Stimulated activated CD4-positive, alpha-beta T cell treated with anti-CD3 and anti-CD28 coated beads, Interleukin-12 subunit alpha, Interleukin-12 subunit beta, amount 100 ng/mL, for 48 hours (primary cell): ENCODE measurements at places on chromosomes 5 and 9.

- no peak for DNase-seq
Observed at GRCh38 chr9:22415941-22416691, 30.5 kb upstream of the DMRTA1 start.

- DNase-seq: no peak
Observed at GRCh38 chr9:30913331-30913730, 1471.1 kb upstream of the ACO1 start.

- DNase-seq: no peak
Observed at GRCh38 chr5:55232271-55232984, 980 bp downstream of the CCNO start.

GRCh38 chr9:104853159-104853558, 74.8 kb downstream of the ABCA1 start:
- DNase-seq: no peak

DNA sequence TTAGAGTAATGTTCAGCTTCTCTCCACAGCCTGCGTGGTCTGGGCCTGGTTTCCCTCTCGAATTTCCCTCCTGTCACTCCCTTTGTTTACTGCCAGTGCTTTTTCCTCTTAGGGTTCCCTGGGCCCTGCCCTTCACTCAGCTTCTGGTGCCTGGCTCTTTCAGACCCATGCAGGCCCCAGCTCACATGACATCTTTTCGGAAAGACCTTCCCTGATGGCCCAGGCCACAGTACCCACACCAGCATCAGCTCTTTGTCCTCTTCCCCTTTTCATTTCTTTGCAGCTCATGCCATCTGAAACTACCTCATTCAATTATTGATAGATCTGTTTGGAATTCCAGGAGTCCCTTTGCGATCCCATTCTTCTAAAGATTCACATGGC, 68.1 kb upstream of the ABL1 start:
- DNase-seq: no peak

DNA sequence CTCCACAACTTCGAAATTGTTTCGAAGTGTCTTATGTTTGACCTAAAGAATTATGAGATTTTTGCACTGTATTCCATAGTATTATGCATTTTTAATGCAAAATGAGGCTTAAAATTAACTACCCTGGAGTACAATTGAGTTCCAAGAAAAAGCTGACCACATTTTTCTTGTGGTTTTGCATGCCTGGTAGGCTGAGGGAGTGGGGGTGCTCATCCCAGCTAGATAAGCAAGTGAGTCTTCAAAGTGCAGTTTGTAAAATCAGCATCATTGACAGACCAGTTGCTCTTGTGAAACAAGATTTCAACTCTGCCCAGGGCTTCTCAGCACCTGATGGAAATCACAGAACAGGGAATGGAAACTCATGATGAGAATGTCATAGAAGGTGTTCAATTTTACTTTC, 17.0 kb upstream of the NDUFS4 start:
- DNase-seq: no peak

- no peak for DNase-seq
Observed at GRCh38 chr5:160270704-160271103, 41.4 kb downstream of the FABP6 start.

DNA sequence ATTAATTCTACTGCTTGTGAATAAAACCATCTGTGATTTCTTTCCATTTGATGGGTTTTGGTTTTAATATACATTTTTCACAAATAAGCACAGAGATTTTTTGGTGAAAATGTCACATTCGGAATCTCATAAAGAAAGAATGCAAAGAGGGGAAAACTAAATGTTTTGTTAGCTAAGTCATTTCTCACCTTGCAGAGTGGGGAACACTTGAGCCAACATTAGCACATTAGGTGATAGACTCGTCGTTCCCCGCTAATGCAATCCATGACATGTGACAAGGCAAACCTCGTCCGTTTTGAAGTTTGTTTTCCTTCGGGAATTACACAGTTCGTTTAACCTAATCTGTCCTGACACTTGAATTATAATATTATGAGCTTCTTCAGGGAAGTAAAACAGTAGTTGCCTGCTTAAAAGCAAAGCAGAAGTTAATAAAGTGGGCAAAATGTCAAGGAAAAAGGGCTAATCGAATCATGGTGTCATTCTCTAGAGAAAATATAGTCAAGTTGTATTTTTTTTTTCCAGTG, 95.8 kb upstream of the LMX1B start:
- DNase-seq: no peak

GRCh38 chr5:41281215-41281810, 68.0 kb upstream of the C6 start:
- no peak for DNase-seq

DNA sequence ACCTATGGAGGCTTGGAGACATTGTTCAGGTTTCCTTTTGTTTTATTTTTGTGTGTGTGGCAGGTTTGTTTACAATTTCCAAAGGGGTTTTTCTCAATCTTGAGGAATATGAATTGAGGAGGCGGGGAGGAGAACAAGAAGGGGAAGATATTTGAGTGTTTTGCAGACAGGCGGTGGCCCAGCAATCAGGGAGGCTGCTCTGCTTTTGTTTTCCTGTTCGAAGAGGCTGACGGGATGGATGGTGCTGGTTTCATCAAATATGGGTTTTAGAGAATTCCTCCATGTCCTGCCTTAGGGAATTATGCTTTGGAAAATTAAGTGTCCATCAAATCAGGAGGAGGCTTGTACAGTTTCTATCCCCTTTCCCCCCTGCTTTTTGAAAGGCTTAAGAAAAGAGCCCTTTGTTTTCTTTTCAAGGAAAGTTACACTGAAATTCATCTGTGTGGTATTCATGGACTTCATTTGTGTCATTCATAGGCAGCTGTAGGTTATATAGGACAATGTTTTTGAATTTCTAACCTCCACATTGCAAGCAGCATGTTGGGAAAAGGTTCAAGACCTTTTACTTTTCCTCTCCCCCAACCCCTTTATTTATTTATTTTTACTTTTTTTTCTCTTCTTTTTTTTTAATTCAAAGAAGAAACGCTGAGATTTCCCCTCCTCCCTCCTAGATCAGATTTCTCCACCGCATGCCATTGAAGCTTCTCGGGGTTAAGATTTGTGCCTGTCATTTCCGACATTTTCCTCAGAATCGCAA, 107.4 kb downstream of the ZNF462 start:
- no peak for DNase-seq

DNA sequence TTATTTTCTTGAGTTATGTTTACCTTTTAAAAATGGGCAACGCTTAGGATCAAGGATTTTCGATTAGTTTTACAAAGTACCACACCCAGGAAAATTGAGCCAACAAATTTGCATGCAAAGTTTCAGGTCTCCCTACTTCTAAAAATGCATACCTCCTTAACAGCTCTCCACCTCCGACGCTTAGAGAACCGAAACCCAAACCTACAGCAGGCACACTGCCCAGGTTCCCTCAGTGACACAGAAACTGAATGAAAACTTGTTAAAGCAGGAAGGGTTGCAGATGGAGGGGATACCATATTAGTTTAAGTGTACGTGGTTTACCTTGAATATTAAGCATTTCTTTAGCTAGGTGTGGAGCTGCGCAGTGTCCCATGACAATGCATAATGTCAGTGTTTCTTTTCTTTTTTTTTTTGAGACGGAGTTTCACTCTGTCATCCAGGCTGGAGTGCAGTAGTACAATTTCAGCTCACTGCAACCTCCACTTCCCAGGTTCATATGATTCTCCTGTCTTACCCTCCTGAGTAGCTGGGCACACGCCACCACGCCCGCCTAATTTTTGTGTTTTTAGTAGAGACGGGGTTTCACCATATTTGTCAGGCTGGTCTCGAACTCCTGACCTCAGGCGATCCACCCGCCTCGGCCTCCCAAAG, 1.6 kb upstream of the SUB1 start:
- no peak for DNase-seq

DNA sequence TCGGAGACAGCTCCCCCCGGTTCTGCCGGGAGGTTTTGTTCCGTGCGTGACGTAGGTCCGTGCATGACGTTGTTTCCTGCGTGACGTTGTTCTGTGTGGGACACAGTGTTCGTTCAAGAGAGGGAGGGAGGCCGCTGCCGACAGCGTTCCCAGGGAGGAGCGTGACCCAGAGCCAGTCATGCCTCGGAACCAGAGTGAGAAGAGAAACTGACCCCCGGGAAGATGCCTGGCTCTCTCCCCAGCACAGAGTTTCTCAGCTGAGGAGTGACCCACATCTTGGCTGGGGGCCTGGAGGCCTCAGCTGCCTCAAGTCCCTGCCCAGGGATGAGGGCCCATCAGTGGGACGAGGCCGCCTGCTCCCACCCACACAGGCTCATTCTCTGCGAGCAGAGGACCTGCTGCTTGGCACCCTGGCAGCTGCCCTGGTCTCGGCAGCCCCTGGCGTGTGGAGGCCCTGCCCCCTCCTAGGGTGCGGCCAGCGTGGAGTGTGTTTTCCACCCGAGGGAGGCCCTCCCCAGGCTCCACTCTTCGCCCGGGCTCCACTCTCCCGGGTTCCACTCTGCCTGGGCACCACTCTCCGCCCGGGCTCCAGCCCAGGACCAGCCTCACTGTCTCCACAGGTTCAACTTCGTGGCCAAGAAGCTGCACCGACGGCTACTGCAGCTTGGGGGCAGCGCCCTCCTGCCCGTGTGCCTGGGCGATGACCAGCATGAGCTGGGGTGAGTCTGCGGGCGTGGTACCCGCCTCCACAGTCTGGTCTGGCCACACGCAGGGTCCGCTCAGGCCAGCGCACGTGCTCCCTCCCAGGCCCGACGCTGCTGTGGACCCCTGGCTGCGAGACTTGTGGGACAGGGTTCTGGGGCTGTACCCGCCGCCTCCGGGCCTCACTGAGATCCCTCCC, 7.9 kb downstream of the NDOR1 start:
- no peak for DNase-seq

DNA sequence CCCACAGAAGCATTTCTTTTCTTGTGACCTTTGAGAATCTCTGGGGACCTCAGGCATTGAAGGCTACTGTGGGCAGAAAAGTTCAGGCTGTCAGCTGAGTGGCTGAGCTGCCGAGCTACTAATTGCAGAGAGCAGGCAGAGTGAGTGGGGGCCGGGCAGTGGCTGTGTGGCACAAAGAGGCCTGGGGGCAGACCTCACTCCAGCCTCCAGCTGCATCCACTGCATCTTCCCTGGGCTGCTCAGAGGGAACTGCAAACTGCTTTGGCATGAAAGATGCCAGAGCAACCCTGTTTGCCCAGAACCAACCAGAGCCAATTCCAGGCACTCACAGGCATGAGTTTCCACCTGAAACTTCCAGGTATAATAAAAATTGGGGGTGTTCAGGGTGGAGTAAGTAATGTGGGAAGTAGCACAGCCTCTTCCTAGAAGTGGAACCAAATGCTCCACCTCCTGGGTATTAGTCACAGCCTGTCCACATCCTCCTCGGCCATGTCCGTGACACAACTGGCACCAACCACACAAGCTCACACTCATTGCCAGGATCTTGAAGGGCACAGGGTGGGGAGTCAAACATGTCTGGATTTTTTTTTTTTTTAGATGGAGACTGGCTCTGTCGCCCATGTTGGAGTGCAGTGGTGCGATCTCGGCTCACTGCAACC, 548.9 kb downstream of the BNC2 start:
- no peak for DNase-seq

- peak; percentile 46 for DNase-seq
Observed at GRCh38 chr9:126690431-126691051, 76.8 kb downstream of the LMX1B start.

DNA sequence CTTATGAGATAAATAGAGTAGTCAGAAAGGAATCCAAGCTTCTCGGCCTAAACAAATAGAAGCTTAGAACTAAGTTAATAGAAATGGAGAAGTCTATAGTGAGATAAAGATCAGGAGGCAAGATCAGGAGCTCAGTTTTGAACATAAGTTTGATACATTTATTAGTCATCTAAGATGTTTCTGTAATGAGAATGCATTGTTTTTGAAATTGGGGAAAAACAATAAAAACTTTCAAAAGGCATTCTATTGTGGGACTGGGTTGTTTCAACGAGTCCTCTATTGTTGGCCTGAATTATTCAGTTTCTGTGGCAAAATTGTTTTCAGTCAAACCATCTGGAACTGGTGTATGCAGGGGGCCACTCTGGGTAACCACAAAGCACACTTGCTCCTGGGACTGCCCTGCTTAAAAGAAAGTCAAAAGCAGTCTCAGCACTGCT, 181.0 kb upstream of the CLINT1 start:
- DNase-seq: no peak

- no peak for DNase-seq
Observed at GRCh38 chr5:159456261-159456660, 126.0 kb upstream of the IL12B start.

GRCh38 chr5:74622122-74622521, 18.4 kb downstream of the ENC1 start:
- peak; percentile 28 for DNase-seq

GRCh38 chr5:139383275-139383992, at the start of gene SLC23A1:
TSS of gene SLC23A1 (minus strand) at chr5:139383297. CDS start at chr5:139383253, 44 bp downstream.
- DNase-seq: no peak

DNA sequence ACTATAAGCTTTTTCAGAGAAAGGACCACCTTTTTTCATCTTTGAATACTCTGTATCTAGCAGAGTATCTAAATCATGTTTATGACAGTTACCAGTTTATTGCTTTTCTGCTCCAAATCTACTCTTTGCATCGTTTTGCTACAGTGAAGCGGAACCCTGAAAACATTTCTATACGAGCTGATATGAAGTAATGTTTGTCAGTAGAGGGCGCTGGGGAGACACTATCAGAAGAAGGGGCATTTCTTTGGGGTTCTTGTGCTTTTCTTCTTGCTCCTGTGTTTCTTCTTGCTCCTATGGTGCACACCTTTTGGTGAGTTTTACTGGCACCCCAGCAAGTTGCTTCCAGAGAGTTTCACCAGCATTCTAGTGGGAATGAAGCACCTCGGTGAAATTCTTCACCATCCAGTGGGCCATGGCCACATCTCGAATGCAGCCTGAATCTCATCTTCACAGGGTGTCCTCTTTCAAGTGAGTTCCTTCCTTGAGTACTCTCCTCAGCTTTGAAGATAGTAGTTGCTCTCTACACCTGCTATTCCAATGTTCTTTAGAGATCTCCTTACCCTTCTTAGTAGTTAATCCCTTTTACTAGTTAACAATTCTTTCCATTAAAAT, 98.4 kb downstream of the FGF1 start:
- DNase-seq: no peak

- no peak for DNase-seq
Observed at GRCh38 chr5:156758011-156758791, 91.9 kb upstream of the PPP1R2B start.

DNA sequence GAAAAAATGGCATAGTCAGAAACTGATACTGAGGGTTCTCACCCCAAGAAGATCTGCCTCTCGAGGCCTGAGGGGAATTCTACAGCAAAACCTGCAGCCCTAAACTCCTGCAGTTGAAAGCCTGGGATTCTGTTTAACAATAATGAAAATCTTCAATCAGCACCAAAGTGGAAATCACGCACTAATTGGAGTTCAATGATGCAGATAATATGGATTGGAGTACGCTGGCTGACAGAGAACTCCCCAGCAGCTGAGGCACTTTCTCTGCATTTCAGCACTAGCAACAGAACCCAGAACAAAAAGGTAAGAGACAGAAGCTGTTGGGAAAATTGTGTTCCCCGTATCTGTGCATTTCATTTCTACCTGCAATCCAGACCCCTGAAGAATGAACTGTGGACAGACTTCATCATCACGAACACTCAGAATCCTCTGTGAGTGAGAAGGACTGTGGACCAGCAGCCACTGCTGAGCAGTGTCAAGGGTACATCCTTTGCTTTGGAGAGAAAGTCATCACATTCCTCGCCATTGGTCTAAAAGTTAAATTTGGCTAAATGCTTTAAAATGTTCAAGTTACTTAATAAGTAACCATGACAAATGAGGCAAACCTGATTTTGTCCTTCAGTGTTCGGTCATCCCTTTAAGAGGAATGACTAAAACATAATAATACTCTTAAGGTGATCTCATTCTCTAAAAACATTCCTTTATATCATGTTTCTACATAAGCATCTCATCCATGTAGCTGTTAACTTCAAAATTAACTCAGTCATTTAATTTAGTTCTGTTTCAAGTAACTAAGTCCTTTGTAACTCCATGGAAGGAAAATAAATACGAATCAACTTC, 126.1 kb downstream of the GAS1 start:
- no peak for DNase-seq
